ENCODE measurements at places on chromosomes 6 and 20.

DNA sequence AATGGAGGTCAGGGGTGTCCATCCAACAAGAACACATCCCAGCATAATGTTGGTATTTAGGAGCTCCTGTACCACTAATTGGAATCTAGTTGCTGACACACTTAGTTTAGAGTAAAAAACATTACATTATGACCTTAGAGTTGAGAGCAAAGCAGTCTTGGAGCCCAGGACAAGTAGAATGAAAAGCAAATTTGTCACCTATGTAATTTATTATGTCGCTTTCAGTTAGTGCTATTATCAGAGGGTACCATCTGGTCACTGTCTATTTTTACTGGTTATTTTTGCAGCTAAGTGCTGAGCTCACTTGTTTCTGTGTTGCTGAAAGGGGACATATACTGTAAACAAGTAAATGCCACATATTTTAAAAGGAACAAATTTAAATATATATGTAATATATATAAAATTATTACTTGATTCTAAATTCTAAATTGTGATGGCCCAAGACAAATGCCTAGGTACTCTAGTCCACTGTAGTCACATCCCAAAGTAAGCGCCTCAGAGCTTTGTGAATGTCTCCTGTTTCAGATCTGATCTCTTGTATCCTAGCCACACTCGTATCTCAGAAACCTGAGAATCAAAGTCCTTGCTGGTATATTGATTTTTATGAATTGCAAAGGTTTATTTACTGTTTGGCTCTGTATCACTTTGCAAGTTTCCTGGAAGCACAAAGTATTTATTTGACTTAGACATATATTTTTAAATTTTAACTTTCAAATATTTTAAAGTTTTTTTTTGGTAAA lies 148.6 kb upstream of the MAN1A1 start:
- DNase-seq = no peak

DNA sequence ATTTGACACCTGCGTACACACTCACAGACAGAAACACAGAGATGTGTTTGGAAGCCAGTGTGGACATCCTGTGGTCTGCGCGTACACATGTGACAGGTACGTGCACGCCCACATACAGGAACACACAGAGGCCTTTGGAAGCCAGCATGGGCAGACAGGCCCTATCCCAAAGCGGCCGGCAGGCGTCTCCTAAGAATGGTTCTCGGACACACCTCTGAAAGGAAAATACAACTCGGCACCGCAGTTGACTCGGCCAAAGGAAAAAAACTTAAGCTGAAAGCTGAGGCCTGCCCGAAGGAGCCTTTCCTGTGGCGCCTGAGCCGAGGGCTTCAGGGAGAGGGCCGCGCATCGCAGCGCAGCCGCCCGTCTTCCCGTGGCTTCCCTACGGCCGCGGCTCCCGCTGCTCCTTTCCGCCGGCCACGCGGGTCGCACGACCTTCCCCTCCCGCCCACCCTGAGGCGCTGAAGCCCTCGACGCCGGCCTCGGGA lies 1.4 kb upstream of the CEP43 start:
- DNase-seq = peak; percentile 69

- no peak for DNase-seq
These were observed 40.3 kb downstream of the VAPB start for GRCh38 chr20:58429303-58429702.

DNA sequence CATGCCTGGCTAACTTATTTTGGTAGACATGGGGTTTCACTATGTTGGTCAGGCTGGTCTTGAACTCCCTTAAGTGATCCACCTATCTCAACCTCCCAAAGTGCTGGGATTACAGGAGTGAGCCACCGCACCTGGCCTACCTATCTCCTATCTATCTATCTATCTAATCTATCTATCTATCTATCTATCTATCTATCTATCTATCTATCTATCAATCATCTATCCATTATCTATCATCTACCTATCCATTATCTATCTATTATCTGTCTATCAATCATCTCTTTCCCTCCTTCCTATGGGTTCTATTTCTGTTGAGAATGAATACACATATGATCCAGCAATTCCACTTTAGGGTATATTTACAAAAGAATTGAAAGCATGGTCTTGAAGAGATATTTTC lies 194.2 kb upstream of the ARG1 start:
- no peak for DNase-seq

GRCh38 chr20:15862178-15862577 lies 711.1 kb downstream of the KIF16B start:
- no peak for DNase-seq

DNA sequence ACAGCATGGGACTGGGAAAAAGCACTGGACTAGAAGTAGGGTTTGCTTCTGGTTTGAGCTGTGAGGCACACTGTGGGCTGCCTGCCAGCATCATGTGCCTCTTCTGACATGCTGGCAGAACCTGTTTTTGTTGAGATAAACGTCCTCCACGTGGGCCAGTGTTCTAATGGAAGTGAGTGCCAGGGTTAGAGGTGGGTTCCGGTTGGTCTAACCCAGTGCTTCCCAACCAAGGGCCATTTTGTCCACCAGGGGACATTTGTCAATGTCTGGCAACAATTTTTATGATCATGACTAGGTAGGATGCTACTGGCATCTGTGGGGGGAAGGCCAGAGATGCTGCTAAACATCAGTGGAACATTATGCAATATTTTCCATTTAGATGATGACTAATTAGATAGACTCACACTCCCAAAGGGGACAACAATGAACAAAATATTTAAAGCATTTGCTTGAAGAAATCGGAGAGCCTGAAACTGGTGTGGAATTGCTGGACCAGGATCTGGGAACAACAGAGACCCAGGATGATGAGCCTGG lies 7.8 kb upstream of the APMAP start:
- no peak for DNase-seq

- DNase-seq = no peak
These were observed 68.3 kb downstream of the IMPG1 start for GRCh38 chr6:76004202-76004601.

All from endothelial cell (in vitro differentiated cells).